ENCODE measurements at places on chromosomes 12 and 14. TPM values are rescaled to one million over a fixed set of nuclear protein-coding genes. Genes with fewer than 3 reads are reported as not detected.

DNA sequence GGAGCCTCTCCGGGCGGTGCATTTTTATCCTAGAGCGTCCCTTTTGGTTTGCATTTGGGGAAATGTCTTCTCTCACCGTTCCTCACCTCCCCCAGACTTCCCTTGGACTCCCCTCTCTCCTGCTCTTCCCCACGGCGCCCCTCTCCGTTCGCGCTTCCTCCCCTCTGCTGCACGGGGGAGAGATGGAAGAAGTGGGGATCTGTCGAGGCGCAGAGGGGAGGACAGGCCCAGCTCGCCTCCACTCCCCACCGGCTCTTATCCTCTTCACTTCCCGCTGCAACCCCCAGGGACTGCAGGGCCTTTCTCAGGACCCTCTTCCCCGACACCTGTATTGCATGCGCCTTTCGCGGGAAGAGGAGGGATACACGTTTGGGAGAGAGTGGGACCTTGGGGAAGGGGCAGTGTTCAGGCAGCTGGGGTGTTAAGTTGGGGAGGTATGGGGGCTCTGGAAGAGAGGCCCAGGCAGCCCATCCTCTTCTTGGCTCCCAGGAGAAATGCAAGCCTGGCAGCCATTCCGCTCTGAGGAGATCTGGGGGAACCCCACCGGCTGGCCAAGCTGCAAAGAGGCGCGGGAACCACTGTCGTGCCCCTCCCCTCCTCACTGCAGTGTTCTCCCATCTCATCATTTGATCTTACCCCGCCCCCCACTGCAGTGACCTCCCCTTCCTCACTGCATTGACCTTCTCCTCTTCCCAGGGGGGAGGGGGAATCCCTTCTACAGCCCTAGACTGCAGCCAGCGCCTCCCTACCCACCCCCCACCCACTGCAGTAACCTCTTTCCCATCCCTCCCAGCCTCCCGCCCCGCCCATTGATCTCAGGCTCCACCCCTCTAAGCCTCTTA is 788 bp downstream of the ENO2 start:
- DNase-seq: no peak

- no peak for DNase-seq
Measured at GRCh38 chr12:97375310-97375709, 87.3 kb upstream of the RMST start.

The SYCP3 gene
- 2.5 TPM for polyA plus RNA-seq

- no peak for DNase-seq
Measured at GRCh38 chr12:11545484-11546330, 103.8 kb upstream of the ETV6 start.

- DNase-seq: no peak
Measured at GRCh38 chr12:12922191-12922616, 29.8 kb downstream of the GPRC5D start.

DNA sequence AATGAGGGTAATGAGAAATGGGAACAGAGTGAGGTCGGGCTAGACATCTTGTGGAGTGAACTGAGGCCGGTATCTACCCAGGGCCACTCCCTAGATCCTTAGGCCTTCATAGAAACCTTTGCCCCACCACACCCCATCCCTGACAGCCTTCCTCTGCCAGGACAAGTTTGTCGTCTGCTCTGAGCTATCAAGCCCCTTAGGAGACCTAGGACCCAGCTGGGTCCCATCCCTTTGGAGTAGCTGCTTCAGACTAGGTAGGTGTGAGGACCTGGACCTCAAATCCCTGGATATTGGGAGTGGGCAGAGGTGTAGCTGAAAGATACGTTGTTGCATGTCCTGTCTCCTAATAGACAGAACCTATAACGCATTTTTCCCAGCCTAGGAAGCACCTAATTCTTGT is at the start of gene TMEM253:
Gene TMEM253 (plus strand): TSS at position 136 of the 400 bp plus-strand sequence. CDS start 278 bp downstream, outside the sequence.
- DNase-seq: no peak

- no peak for DNase-seq
Measured at GRCh38 chr12:92560713-92561542, 141.9 kb upstream of the PLEKHG7 start.

The LIN7A gene
- polyA plus RNA-seq: 19.9 TPM

GRCh38 chr12:67774983-67775587 is 126.5 kb downstream of the DYRK2 start:
- no peak for DNase-seq

DNA sequence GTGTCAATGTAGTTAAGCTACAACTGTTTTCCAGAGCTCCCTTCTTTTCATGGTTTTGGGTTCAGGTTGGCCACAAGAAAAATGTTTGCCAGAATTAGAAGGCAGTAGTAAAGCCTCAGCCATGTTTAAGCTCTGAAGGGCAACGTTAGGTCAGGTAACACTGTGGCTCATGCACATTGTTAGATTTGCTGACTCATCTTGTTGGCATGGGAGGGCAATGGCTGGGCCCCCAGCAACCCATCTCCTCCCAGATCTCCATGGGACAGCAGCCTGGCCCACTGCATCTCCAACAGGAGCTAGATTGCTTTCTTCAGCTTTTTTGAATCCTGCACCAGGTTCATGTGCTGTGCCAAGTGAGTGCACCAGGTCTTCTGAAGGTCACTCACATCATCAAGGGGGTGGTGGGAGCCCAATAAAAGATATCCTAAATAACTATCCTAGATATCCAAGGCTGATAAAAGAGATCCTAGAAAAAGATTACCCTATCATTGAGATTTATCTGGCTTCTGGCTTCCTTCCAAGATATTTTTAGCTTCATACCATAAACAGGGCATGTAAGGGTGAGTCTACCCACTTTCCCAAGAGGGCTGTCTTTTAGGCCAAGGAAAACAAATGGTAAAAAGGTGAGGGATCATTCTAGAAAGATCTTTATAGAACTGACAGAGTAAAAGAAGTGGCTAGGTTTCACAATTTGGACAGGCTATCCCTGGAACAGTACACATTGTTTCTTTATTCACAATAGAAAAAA is 28.9 kb downstream of the PTGER2 start:
- DNase-seq: no peak

The NUAK1 gene
- 9.6 TPM for polyA plus RNA-seq

The SSPN gene
- polyA plus RNA-seq: 12.6 TPM
